Stimulated activated CD4-positive, alpha-beta T cell treated with anti-CD3 and anti-CD28 coated beads, Interleukin-12 subunit alpha, Interleukin-12 subunit beta, amount 100 ng/mL, for 4 hours (primary cell): ENCODE measurements at places on chromosomes 7 and 10.

- no peak for DNase-seq
Observed at GRCh38 chr10:79352035-79352877, 5.0 kb downstream of the PPIF start.

- no peak for DNase-seq
Observed at GRCh38 chr7:110909117-110909516, 181.8 kb upstream of the LRRN3 start.

- DNase-seq, result no peak
Observed at GRCh38 chr7:146175716-146176115, 59.1 kb downstream of the CNTNAP2 start.

DNA sequence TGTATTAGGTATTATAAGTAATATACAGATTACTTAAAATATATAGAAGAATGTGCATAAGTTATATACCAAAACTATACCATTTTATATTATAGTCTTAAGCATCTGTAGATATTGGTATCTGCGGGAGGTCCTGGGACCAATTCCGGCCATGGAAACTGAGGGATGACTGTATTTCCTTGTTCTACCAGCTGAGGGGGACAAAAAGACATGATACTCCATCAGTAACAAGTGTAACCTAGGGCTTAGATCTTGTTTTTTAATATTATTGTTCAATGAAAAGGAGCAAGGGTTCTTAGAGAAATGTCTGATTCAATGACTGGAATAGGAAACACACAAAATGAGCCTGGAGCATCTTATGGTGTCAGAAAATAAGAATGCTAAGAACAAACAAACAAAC, 752.5 kb downstream of the CCSER2 start:
- DNase-seq, result no peak

GRCh38 chr10:33416209-33416608, 81.7 kb upstream of the NRP1 start:
- no peak for DNase-seq

DNA sequence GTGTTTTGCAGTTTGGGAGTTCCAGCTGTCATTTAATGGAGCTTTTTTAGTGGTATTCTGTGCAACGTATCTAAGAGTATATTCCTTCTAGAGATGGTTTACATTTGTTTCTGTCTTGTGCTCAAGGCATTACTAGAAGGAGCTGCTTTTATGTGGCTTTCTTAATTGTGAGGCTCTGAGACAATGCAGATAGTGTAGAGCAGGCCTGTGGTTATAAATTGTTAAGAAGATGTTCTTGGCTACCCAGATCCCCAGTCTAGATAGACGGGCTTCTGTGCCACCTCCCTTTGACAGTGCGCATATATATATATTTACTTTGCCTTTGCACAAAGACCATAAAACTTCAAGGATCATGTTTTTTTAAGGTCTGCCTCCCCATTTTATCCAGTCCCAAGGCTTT, 160.8 kb upstream of the PODXL start:
- no peak for DNase-seq

DNA sequence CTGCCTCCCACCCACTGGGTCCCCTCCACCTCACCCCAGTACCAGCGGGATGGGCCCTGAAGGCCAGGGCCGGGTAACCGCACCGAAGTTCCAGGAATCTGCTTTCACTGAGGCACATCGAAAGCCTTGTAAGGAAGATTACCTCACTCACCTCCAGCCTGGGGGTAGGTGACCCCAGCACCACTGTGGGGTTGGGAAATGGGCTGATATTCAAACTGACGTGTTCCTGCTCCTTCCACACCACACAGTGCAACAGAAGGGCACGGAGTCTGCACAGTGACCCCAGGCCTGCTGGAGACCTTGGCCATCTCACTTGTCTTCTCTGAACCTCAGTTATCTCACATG, 29.8 kb downstream of the NPS start:
- DNase-seq, result no peak

- no peak for DNase-seq
Observed at GRCh38 chr7:30865076-30865475, 46.6 kb upstream of the AQP1 start.

DNA sequence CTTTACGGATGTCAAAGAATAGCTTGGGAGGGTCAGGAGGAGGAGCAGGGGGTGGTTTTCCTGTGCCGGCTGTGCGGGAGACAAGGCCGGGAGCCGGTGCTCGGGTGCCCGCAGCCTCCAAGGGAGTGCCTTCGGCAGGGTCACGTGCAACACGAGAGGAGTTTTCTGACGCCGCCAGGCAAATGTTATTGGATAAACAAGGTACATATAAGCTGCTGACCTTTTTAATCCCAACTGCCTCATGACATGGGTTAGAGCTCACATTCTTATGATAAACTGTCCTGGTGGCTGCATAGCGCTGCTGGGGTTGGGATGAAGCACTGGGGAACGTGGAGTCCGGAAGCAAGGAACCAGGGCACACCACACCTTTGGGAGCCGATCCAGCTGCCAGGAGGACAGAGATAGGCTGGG, 124.8 kb upstream of the PDLIM1 start:
- no peak for DNase-seq

GRCh38 chr10:98309366-98310355, 41.7 kb upstream of the LOXL4 start:
- DNase-seq, result no peak
